ENCODE measurements at places on chromosomes 4 and X.

DNA sequence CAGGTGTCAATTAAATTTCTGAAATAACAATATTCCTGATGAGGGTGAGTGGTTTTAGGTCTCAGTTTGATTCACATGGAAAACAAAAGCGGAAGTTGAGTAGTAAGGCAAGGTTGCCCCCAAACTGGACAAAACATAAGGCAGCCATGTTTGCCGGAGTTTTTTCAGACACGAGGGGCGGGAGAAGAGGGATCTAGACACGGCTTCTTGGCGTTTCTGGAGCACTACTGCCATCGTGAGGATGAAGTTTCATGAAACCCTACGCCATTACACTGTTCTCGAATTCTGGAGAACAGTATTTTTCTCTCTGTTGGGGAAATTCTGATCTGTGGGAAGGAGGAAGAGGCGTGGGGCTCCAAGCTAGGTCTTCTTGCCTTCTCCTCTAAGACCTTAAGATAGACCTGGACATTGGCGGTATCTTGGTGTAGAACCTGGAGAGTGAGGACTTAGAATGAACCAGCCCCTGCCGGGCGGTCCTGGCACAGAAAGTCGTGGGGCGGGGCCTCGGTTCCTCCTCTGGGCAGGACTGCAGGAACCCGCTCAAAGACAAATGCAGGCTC lies 160.3 kb downstream of the OR13H1 start:
- no peak for DNase-seq

DNA sequence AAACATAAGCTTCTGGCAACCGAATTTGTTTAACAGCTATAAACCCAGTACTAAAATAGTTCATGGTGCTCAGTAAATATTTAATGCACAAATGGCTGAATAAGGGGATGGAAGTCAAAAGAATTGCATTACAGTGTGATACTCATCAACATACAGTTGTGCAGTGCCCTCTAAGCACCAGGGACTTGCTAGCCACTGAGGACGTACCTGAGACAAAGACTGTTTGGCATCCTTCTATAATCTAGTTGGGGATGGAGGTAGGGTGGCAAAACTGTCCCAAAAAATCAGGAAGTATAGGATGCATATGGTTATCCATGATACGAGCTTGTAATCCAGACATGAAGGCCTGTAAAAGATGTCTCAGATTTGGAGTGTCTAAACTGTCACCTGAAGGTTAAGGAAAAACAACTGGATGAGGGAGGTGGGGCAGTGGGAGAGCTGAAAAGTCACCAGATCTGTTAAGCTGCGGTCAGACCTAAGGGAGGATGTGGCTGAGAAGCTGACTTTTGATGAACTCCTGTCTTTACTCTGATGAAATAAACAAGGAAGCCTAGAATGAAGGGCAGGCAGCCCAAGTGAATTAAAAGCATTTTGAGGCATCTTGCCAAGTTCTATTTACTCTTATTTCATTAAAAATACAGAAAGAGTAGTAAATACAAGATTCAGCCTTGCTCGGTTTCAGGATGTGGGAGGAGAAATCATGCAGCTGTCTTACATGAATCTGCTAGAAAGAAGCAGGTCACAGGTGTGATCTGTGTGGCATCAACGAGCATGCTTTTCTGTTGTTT lies 12.0 kb upstream of the CD38 start:
- DNase-seq = no peak

DNA sequence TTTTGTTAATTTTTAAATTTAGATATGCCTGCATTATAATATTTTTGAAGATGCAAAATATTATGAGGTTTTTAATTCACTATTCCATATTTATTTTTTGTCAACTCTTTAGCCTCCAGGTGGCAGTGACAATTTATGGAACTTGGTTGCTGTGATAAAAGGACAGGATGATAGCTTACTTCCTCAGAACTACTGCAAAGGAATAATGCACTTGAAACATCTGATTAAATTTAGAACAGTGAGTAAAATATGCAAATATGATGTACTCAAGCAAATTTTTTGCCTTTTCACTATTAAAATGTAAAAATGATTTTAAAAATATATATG lies 45.1 kb downstream of the SPATA4 start:
- DNase-seq = no peak

- no peak for DNase-seq
Observed at GRCh38 chrX:49249071-49249470, 13.8 kb downstream of the CCDC22 start.

GRCh38 chr4:37936889-37937498 lies 23.2 kb upstream of the PTTG2 start:
- no peak for DNase-seq

- DNase-seq = no peak
Observed at GRCh38 chrX:39559229-39559628, 538.5 kb downstream of the BCOR start.

- no peak for DNase-seq
Observed at GRCh38 chr4:2570036-2570435, 33.6 kb downstream of the FAM193A start.

- no peak for DNase-seq
Observed at GRCh38 chrX:65706041-65706828, 38.8 kb downstream of the MSN start.

DNA sequence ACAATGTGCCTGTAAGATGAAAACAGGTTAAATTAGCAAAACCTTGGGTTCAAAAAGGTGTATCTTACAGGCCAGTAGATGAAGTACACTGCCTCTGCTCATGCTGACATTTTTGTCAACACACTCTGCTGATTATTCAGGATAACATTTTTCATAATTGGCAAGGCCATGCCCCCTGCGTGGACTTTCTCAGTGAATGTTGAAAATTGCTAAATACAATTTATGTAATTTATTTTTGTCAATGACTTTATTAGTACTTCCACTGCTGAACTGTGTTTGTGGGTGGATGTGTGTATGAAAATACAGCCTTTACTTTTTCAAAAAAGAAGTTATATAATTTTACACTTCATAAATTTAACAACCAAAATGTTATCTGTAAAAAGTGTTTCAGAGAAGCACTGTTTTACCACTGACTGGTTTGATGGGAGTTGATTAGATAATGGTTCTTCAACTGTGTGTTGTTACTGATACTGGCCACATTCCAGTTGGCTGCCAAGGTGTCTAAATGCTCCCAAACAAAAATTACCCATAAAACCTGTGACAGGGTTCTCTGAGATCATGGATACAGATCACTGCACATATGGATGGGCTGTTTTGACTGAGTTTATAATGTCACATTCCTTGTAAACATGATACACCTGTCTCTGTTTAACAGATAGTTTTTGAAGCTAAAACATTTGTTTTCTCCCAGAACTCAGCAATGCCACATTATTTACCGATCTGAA lies 151.9 kb upstream of the SLC7A11 start:
- DNase-seq = no peak

DNA sequence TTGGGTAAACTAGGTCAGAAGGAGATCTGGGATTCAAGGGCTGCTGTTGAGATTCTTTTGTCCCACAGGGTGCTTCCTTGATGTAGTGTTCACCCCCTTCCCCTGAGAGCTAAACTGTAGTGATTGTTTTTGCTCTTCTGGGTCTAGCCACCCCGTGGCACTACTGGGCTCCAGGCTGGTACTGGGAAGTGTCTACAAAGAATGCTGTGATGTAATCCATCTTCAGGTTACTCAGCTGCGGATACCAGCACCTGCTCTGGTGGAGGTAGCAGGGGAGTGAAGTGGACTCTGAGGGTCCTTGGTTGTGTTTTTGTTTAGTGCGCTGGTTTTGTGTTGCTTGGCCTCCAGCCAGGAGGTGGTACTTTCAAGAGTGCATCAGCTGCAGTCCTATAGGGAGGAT lies 365.5 kb downstream of the ZNF674 start:
- no peak for DNase-seq

DNA sequence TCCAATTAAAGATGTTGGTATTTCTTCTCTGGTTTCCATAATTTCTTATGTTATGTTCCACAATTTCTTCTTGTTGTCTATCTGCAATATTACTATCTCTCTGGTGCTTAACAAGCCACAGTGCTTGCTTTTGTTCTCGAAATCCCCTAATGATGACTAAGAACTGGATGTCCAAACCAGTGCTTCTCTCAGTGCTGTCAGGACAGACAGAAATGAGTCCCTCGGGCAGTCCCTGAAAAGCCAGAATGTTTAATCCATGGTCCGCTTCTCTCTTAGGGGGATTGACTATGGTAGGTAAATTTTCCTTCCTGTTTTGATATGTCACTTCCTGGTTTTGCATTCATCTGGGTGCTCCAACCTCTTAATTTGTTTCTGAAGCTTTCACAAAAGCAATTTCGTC lies 321.6 kb upstream of the PCDH10 start:
- no peak for DNase-seq

DNA sequence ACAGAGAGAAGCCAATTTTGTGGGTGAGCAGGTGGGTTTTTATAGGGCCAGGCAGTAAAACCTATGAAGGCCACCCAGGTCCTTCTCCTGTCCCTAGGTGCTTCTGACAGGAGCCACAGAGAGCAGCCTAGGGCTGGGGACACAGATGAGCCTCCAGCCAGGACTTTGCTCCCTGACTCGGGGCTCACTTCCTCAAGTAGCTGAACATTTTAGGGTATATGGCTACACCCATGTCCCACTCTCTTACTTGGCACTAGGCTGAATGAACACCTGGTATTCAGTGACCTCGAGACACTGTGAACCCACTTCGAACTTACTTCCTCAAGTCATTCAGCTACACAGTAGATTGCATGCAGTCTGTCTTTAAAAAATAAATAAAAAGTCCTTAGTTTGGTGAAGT lies 217.3 kb downstream of the MID1IP1 start:
- no peak for DNase-seq

DNA sequence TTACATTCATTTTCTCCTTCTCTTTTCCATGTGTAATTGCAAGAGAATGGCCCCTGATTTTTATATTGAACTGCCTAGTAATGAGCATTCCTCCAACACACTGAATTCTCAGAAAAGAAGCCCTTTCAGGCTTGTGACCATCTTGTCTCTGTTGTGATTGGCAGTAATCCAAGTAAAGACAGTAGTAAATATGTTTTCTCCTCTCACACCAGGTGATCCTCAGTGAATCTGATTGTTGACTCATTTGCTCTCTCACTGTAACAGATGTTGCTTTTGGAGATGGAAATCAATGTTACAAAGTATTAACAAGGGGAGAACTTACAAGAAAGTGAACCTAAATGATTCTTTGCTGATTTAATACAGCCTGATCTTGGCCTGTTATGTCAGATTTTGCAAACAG lies 271.0 kb downstream of the AFF2 start:
- DNase-seq = no peak

GRCh38 chrX:9337046-9337445 lies 127.8 kb upstream of the TBL1X start:
- DNase-seq = no peak

GRCh38 chr4:85391589-85392410 lies 83.2 kb upstream of the ARHGAP24 start:
- DNase-seq = no peak

DNA sequence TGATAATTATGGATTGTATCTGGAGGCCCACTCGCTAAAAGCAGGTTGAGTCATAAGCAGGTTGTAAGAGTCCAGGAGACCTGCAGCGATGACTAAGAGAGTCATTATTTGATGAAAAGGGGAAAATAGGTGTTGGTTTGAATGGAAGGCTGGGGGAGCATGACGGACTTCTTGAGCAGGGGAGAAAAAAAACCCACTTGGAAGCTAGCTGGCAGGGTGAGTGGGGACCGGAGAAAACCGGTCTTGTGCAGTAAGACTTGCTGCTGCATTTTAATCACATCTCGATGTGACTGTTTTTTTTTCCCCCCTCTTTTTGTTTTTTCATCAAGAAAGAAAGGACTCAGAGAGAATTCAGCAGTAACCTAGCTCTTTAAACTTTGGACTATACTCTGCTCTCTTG lies 90.0 kb downstream of the IGSF1 start:
- DNase-seq = no peak

- DNase-seq = no peak
Observed at GRCh38 chr4:19722404-19722803, 529.3 kb upstream of the SLIT2 start.

GRCh38 chr4:157837071-157837703 lies 335.6 kb downstream of the GASK1B start:
- DNase-seq = no peak

GRCh38 chr4:112423591-112423990 lies 92.4 kb downstream of the NEUROG2 start:
- no peak for DNase-seq

DNA sequence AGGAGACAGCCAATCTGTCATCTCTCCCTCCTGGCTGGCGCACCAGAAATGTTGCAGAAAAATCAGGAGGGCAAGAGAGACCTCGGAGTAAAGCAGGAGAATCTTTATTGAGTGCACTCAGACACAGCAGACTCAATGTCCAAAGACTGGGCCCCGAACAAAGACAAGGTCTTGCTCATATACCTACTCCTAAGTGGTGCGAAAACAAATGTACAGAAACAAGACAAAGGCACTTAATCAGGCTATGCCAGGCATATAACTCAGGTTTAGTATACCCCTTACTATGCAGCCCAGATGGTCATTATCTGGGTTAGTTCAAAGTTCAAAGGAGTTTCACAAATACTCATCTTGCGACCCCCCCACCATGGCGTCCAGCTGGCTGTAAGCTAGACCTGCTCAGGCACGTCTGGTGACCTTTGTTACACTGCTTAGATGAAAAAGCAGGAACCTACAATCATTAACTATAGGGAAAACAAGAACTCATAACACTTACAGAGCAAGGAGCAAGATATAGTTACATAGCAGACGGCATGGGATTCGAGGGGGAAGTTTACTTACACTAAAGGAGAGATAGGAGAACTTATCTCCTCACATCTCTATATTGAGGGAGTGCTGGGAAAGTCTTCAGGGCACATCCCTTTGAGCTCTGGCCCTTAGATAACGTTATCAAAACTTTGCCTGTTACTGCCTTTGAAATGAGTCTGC lies 27.5 kb downstream of the SULT1E1 start:
- DNase-seq = no peak

- no peak for DNase-seq
Observed at GRCh38 chrX:150410513-150410912, 47.4 kb downstream of the MAMLD1 start.

GRCh38 chr4:40280586-40280985 lies 54.5 kb upstream of the CHRNA9 start:
- DNase-seq = no peak

DNA sequence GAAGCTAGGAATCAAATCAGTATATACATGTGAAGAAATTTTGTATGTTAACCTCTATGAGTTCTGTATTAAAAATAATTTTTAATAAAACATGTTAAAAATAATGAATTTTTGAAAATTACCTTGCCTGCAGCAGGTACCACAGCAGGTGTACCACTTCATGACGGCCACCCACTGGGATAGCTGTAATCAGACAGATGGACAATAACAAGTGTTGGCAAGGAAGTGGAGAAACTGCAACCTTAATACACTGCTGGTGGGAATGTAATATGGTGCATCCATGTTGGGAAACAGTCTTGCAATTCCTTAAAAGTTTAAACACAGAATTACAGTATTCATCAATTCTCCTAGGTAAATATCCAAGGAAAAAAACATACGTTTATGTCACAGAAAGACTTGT lies 209.5 kb downstream of the RELL1 start:
- DNase-seq = no peak
